ENCODE measurements at places on chromosomes 6 and 20. TPM values are rescaled to one million over a fixed set of nuclear protein-coding genes. Genes with fewer than 3 reads are reported as not detected.

GRCh38 chr6:132414761-132415160 is 13.5 kb upstream of the MOXD1 start:
- DNase-seq: no peak

DNA sequence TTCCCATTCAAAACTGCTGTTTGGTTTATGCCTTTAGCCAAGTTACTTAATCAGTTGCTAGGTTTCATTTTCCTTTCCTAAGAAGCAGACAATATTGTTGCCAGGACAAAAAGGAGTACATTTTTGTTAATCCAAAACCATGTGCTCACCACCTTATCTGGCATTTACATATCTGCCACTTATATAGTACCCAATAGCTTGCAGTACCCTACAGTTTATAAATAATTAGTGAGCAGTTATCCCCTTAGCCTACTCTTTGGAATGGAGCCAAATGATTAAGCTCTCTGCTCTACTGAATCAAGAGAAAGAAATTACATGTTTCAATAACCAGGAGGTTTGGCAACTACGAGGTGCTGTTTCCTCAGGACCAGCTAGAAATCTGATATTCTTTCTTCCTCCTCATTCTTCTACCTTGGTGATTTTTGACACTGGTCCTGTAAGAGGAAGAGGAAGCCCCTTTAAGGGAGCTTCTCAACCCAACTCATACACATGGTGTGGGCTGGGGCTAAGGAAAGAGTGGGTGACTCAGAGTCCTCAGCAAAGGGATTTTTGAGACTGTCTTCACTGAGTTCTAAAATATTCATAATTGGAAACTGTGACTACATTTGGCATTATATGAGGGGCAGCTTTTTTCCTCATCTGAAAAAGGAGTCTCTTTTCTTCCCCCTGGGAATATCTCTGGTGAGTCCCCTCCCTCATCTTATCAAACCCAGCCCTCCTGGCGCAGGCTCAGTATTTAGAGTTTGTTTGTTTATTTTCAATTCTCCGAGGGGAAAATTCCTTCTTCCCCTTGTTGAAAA is 1.5 kb downstream of the ZNFX1 start:
- DNase-seq: peak; percentile 35

DNA sequence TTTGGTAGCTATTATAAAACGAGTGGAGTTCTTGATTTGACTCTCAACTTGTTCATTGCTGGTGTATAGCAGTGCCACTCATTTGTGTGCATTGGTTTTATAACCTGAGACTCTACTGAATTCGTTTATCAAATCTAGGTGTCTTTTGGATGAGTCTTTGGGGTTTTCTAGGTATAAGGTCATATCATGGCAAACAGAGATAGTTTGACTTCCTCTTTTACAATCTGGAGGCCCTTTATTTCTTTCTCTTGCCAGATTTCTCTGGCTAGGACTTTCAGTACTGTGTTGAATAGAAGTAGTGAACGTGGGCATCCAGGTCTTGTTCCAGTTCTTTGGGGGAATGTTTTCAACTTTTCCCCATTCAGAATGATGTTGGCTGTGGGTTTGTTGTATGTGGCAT is 38.8 kb downstream of the SUMO4 start:
- no peak for DNase-seq

Gene MCM3
- 262 TPM for total RNA-seq

GRCh38 chr20:44033873-44034272 is 119.2 kb downstream of the TOX2 start:
- DNase-seq: no peak

DNA sequence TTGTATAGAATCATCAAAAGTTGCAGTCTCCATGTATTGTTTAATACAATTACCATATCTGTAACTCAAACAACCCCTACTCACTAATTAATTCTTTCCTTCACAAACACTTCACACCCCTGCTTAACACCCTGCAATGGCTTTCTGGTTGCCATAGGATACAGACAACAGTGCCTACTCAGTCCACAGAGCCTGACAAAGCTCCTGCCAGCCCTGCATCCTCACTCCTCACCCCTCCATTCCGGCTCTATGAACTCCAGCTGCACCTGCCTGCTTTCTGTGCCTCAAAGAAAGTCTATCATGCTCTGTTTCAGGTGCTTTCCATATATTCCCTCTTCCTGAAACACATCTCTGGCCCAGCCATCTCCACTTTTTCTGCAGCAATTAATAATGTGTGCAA is 253.4 kb downstream of the HACE1 start:
- no peak for DNase-seq

GRCh38 chr6:133017581-133017980 is 203.2 kb downstream of the RPS12 start:
- DNase-seq: no peak

DNA sequence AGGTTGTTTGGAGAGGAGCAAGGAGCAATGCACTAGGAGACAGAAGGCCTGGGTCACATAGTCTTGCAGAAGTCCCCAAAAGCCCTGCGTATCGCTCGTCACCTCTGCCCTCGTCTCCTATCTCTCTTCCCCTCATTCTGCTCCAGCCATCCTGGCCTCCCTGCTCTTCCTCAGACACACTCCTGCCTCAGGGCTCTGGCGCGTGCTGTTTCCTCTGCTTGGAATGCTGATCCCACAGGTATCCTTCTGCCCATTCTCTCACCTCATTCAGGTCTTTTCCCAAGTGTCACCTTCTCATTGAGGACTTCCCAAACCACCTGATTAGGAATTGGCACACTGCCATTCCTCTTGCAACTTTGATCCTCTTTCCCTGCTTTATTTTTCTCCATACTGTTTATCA is 9.0 kb upstream of the SLC2A10 start:
- no peak for DNase-seq

DNA sequence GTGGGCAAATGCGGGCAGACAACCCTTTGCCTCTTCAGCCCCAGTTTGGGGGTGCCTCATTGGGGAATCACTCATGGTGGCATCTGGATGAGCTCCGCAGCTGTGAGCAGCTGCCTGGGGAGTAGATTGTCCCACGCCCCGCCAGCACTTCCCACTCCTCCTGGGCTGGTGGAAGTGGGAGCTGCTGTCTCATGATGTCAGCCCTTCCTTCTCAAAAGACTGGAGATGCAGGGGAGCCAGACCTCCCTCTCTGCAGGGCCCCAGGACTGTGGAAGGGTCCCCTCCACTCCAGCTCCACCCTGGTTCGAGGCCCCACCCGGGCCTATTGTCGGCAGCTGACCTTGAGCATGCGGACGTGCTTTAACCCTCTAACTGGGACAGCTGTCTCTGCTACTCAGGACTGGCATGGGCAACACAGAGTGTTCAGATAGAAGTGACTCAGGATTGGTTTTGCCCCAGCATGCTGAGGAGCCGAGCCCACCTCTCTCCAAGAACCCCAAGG is 2.0 kb downstream of the UNC93A start:
- no peak for DNase-seq

- DNase-seq: no peak
Measured at GRCh38 chr6:136092897-136093296, 157.2 kb downstream of the MTFR2 start.

Gene EPHA7
- not detected for total RNA-seq
